ENCODE measurements at places on chromosomes 2 and 18.

- DNase-seq: no peak
Measured at GRCh38 chr2:11067221-11068078, 87.8 kb upstream of the SLC66A3 start.

DNA sequence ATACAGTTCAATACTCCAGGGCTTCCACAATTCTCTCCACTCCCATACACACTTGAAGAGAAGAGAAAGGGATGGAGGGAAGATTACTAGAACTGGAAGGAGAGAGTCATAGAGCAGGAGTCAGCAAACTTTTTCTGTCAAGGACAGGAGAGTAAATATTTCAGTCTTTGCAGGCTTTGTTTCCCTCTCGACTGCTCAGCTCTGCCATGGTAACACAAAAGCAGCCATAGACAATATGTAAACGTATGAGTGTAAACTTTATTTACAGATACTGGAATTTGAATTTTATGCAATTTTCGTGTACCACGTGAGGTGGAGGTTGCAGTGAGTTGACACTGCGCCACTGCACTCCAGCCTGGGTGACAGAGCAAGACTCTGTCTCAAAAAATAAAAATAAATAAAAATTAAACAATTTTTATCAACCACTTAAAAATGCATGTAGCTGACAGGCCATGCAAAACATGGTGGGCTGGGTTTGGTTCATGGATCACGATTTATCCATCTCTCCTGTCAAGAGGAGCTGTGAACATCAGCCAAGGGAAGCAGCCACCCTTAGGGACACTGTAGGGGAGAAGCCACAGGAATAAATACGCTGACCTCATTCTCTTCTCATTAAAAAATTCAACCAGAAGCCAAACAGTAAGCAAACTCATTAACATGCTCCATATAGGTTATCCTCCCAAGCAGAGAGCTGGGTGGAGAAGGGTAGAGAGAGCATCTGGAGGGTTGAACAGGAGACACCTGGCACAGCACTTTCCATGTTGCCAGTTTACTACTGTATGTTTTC, 266.4 kb upstream of the FN1 start:
- no peak for DNase-seq

DNA sequence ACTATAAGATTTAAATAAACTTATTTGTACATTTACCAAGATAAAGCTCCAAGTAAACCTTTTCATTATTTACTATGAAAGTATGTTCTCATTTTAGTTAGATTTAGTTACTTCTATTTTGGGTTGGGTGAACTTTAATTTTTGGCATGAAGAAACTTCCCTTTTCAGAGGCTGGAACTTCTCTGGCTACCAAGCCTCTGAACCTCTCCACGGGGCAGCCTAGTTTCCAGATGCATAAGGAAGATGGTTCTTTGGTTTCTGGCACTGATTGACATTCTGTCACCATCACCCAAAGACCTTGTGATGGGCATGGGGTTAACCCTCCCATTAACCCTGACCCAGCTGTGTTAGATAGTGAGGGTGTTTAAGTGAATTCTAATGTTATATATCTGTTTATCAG, 17.1 kb downstream of the PSD4 start:
- no peak for DNase-seq

DNA sequence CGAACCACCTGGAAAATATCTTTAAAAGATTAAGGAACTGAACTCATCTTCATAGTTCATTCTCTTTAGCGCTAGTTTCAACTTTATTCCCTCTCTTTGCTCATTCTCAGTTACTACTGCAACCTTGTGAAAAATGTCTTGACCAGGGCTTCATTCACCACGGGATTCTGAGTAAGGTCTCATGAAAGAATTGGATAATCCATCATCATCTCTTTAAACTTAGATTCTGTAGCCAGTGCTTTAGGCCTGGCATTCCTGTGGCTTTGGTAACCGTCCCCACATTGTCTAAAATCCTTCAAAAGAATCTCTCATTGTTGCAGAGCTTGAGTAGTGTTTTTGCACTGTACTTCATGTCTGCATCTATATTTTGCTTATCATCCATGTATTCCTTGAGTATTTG, 229.5 kb downstream of the ETAA1 start:
- DNase-seq: no peak

DNA sequence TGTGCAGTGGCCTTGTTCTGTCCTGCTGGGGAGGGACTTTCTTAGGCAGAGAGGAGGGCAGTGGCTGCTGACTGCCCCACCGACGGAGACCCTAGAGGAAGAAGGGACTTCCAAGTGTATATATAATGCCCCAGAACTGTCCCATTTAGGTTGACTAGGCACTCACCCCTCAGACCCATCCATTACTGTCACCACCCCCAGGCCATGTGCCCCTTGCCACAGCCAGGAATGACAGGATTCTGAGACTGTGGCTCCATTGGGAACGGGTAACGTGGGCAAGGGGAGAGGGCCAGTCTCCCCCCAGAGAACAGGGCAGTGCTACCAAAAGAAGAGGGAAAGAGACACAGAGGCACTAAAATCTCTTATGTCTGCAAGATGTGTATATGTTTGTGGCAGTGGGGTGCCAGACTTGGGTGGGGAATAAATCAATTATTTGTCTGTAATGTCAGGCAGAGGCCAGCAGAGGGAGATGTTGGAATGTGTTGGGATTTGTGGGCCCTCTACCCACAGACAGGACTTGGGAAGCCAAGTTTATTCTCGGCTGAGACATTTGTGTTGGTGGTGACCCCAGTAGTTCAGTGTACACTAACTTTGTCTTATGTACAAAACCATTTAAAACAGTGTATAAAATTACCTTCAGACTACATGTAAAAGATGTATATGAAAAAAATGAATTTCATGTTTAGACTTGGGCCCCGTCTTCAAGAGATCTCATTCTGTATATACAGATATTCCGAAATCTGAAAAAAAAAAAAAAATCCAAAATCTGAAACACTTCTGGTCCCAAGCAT, 24.0 kb upstream of the TMEM37 start:
- no peak for DNase-seq

GRCh38 chr2:165660361-165660760, 133.7 kb downstream of the GALNT3 start:
- no peak for DNase-seq

GRCh38 chr2:172472446-172473033, 45.2 kb downstream of the ITGA6 start:
- DNase-seq: no peak

- DNase-seq: no peak
Measured at GRCh38 chr18:49656073-49656692, 94.3 kb downstream of the LIPG start.

DNA sequence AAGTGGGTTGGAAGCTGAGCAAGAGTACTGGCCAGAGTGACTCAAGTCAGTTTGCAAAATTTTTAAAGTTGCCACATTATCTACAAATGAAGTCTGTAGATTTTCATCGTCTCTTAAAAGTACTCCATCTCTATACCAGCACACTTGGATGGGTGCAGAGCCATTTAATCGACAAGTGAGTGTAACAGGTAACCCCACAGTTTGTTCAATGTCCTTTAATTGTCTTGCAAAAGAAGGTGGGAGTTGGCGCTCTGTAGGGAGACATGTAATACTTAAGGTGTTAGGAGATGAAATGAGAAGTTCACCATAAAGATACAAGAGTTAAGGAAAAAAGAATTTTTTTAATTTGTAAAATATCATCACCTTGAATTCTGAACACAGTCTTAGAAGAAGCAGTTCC, 84.9 kb downstream of the TTN start:
- no peak for DNase-seq

- peak; percentile 54 for DNase-seq
Measured at GRCh38 chr2:85437488-85438200, 19.1 kb downstream of the SH2D6 start.

DNA sequence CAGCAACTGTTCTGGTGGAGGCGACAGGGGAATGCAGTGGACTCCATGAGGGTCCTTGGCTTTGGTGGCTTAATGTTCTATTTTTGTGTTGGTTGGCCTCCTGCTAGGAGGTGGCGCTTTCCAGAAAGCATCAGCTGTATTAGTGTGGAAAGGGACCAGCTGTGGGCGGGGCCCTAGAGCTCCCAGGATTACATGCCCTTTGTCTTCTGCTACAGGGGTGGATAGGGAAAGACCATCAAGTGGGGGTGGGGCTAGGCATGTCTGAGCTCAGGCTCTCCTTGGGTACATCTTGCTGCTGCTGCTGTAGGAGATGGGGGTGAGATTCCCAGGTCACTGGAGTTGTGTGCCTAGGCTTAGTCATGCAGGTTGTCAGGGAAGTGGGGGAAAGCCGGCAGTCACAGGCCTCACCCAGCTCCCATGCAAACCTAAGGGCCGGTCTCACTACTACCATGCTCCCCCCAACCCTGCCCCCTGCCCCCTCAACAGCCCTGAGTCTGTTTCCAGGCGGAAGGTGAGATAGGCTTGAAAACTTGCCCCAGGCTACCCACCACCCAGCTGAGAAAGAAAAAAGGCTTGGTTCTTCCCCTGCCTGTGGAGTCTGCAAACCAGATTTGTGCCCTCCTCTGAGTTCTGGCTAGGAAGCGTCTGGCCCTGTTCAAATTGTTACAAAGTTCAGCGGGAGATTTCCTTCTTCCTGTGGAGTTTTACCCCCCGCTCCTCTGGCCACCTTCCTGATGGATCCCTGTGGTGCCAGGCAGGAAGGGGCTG, 141.3 kb upstream of the LYPD1 start:
- no peak for DNase-seq

GRCh38 chr2:25251422-25252273, 83.3 kb upstream of the POMC start:
- peak; percentile 39 for DNase-seq

- DNase-seq: no peak
Measured at GRCh38 chr2:117943013-117943672, 70.7 kb downstream of the CCDC93 start.

DNA sequence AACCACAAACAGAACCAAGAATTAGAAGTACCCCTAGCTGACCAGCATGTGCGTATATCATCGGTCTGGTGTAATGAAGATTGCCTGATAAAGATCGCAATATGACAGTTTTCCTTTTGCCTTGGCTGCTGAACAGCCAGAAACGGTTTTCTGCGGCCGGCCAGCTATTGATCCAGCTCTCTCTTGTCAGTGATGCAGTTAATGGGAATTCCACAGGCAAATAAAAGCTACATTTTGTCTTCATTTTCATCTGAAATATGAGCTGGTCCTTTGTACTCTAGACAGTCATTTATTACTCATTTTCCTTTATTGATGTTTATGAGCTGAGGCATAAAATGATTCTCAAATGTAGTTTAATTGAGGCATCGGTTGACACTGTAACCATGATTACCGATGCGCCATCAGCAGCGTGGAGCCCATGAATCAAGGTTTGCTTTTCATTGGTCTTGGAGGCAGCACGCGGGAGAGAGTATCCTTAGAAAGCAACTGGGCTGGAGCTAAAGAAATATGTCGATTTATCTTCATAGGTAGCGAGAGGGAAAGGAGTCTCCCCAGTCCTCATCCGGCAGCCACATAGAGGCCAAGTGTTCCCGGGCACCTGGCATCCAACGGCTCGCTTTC, 535.2 kb downstream of the GALR1 start:
- no peak for DNase-seq

DNA sequence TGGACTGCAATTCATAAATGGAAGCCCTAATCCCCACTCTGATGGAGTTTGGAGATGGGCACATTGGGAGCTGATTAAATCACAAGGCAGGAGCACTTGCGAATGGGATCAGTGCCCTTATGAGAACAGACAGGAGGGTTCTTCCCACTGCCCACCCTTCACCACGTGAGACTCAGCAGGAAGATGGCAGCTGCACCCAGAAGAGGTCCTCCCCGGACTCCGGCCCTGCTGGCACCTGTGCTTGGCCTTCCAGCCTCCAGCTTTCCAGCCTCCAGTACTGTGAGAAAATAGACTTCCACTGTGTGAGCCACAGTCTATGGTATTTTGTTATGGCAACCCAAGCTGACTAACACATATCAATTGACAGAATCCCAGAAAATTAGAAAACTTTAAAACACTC, 267.6 kb upstream of the SALL3 start:
- DNase-seq: no peak

GRCh38 chr18:67705748-67706147, 189.2 kb upstream of the DSEL start:
- DNase-seq: no peak
